KBM-7 (cell line): ENCODE measurements at places on chromosomes 16 and 17.
A peak's percentile ranks its signal among the peaks of the same experiment; 100 is the strongest.

- DNase-seq, result no peak
Measured at GRCh38 chr17:78706271-78706915, 75.7 kb downstream of the CYTH1 start.

- DNase-seq, result no peak
Measured at GRCh38 chr16:89366561-89367537, 123.5 kb downstream of the ANKRD11 start.

DNA sequence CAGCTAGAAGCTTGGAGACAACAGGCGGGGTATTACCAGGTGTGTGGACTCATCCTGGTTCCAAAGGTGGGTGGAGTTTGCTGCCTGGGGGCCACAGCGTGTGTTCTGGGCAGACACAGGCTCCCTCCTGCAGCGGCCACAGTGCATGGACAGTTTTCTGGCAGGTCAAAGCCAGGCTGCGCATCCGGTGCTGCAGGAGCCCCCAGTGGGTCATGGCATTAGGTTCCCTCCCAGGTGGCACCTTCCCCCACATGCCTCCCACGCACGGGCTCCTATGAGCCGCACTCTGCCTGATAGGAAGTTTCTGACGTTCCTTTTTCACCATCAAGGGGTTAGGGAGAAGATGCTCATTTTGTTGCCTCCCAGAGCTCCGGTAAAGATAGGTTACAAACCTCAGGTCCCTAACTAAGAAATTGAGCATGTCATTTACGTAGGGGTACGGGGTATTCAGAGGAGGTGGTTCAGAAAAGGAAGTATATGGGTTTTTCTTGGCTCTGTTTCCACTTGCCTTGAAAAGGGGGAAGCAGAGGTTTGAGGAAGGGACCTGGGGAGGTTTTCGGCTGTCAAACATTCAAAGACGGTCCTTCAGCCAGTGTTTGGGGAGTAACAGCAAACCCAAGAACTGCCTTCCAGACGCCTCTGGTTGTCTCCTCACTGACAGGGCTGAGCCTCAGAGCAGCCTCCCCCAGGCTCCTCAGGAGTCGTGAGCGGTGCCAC is 32.7 kb upstream of the NAT9 start:
- DNase-seq, result peak; percentile 77

- no peak for DNase-seq
Measured at GRCh38 chr17:59798111-59798510, 90.7 kb downstream of the VMP1 start.

- no peak for DNase-seq
Measured at GRCh38 chr17:12789075-12789480, 220 bp upstream of the ARHGAP44 start.

GRCh38 chr17:57329380-57330214 is 73.3 kb downstream of the MSI2 start:
- DNase-seq, result no peak

- no peak for DNase-seq
Measured at GRCh38 chr16:27862953-27863352, 200.6 kb downstream of the GSG1L start.

- peak; percentile 73 for DNase-seq
Measured at GRCh38 chr16:10579965-10580882, at the start of gene EMP2. TSS of gene EMP2 (minus strand) at chr16:10580598. CDS start at chr16:10547617, 32,981 bp downstream.
